Occipital lobe (tissue), 3 donors: ENCODE measurements at places on chromosomes 3 and 15.

- DNase-seq = no peak
Measured at GRCh38 chr15:85095566-85095965, 113.9 kb downstream of the PDE8A start.

DNA sequence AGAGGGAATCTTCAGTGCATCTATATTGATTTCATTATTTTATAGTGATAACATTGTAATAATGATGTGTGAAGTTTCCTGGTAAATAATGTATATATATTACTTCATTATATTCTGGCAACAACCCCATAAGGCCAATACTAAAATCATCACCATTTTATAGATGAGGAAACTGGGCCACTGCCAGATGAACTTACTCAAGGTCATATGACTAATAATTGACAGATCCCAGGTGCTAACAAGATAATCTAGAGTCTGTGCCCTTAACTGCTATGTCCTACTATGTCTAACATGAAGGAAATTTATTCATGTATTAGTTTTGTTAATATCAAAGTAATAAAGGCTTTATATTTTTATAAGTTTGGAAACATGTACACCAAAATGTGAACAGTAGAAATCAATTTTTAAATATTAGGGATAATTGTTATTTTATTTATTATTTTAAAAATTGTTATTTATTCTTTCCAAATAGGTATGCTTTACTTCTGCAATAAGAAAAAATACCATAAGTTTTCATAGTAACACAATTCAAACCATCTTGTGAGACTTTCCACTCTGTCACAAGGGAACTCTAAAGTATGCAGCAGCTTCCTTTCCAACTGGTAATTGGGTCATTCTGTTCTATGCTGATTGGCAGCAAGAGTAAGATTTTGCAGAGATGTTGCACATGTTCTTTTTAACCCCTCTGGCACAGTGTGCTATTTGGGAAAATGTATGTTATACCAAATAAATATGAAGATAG lies 90.8 kb upstream of the CMC1 start:
- no peak for DNase-seq

DNA sequence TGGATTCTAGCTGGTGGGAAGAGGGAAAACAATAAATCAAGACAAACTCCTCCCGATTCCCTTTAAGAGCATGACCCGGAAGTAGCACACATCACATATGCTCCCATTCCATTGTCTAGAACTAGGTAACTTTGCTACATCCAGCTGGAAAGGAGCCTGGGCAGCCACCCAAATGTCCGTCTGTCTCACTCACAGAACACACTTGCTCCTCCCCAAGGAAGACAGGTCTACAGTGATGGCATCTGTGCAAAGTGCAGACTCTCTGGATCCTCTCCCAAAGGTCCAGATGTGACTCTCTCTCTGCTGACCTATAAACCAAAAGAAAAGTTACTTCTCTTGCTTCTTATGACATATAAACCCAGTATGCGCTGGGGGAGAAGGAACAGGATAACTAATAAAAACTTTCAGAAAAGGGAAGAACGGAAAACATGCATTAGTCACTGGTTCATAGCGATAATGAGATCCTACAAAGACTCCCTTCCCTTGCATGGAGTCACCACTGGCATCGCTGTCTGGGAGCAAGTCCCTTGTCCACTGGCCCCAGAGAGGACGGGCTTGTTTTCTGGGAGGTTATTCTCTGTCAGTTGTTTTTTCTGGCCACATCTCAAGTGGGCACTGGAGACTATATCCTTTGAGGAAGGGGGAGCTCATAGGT lies 29.8 kb upstream of the EPHB3 start:
- no peak for DNase-seq

- DNase-seq = no peak
Measured at GRCh38 chr15:61480863-61481262, 251.8 kb upstream of the RORA start.

DNA sequence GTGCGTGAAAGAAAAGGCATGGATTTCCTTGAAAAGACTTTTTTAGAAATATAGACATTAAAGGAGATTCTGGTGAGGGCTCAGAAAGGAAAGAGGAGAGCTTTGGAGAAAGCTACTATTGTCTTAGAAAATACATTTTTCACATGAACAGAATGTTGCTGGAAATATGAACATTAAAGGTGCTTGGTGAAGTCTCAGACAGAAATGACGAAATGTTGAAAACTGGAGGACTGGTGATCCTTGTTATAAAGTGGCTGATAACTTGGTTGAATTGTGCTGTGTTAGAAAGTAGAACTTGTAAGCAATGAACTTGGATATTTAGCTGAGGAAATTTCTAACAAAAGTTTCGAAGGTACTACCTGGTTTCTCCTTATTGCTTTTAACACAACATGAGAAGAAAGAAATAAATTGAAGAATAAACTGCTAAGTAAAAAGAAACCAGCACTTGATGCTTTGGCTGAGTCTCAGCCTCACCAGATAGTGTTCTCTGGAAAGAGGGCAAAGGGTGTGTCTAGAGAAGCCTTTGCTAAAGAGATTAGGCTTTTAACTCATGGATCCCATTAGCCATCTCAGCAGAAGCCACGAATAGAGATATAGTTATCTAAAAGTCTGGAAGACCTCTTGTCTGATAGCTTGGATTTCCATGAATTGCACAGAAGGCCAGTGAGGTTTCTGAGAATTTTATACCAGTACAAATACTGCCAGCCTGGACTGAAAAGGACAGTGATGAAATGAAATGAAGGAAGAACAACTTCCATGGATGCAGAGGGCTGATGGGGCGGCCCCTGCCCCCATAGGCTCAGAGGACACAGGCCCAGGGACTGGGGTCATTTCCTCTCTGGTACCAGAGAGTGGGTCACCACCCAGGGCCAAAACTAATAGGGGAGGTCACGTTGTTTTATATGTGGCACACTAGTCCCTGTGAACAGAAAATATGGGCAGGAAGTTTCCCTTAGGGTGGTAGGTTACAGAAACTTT lies 91.5 kb downstream of the RPL22L1 start:
- DNase-seq = no peak

GRCh38 chr3:121482660-121483059 lies 63.1 kb downstream of the POLQ start:
- DNase-seq = no peak

GRCh38 chr15:49506341-49506740 lies 83.3 kb downstream of the FGF7 start:
- no peak for DNase-seq

GRCh38 chr15:67405208-67406191 lies 115.4 kb upstream of the C15orf61 start:
- no peak for DNase-seq

GRCh38 chr3:127728417-127729015 lies 55.8 kb downstream of the ABTB1 start:
- DNase-seq = no peak

GRCh38 chr3:191366675-191367074 lies 36.3 kb upstream of the UTS2B start:
- DNase-seq = no peak

DNA sequence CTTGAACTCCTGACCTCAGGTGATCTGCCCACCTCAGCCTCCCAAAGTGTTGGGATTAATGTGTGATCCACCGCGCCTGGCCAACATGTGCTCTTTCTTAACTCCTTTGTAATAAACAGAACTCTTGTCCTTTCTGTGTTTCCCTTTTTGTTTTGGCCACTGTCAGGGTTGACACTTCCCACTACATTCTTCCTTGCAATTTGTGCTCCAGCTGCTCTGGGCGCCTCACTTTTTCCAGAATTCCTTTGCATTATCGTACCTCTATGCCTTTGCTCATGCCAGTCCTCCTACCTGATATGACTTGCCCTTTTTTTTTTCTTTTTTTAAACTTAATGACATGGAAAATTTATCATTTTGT lies 38.8 kb upstream of the SMAD3 start:
- DNase-seq = no peak

GRCh38 chr3:112390783-112391641 lies 58.1 kb downstream of the CD200 start:
- DNase-seq = peak; percentile 5

DNA sequence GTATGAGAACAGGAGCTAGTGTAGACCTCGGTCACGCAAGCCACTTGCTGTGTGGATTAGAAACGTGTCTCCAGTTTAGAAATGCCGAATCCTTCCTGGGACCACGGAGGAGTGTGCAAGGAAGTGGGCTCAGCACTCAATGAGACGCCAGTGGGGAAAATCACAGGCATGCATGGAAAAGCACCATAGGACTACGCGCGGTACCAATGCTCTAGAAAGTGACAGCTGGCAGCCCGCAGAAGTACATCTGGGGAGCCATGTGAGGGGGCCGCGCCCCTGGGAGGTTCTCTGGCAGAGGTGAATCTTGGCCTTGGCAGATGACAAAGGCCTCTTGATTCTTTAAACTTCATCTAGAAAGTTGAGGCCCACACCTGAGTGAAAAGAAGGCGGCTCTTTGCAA lies 99.3 kb downstream of the LRRK1 start:
- DNase-seq = no peak
